SW480 (cell line): ENCODE measurements at places on chromosomes 7 and 10.

GRCh38 chr7:16421333-16422102, at the start of gene CRPPA:
Gene CRPPA, minus strand, starts transcription at chr7:16421538. Its CDS starts 216 bp downstream, at chr7:16421322.
- DNase-seq, result peak; percentile 64

GRCh38 chr10:31625566-31625965, 303.1 kb downstream of the ARHGAP12 start:
- DNase-seq, result no peak

DNA sequence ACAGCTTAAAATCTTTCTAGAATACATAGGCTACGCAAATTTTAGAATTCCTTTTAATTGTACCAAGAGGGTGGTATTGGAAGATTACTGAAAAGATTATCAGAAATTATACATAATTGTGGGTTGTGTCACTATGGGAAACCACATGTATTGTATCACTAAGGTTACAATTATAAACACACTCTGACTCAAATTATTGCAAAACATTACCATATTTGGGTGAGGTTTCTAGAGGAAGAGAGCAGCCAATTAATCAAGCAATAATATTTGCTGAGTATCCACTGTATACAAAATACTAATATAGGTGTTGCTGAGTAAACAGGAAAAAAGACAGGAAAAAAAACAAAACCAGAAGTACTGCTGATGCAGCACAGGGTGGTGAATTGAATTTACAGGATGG, 3.1 kb upstream of the CAPZA2 start:
- no peak for DNase-seq

DNA sequence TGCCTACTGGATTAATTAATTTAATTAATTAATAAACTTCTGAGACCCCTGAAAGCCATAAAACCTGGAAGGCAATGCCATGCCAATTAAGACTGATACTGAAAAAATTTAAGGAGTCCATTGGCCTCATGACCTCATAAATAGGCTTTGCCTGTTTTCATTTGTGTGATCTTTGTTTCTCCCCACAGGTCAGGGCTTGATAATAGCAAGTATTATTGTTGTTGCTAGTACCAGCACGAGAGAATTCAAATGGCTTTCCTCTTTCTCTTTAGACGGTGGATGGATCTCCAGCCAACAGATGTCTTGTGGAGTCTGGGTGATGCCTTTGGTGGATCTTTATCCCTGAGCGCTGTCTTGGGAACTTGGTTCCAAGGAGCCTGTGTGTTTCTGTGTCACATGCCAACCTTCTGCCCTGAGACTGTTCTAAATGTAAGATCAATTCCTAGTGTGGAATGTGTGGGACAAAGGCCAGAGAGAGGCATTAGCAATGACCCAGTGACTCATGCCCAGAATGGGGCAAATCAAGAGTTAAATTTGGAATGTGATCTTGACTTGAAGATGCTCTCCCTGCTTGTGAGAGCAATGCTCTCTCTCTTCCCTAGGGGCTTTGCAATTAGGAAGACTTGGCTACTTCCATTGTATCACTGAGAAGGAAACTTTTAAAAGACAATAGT, 17.7 kb downstream of the ACSM6 start:
- DNase-seq, result no peak
